ENCODE measurements at places on chromosomes 1 and 21. TPM values are rescaled to one million over a fixed set of nuclear protein-coding genes. Genes with fewer than 3 reads are reported as not detected.

Gene PTBP2
- total RNA-seq: 15.1 TPM

Gene OR2L8
- total RNA-seq: not detected

Gene C1QTNF12
- 0.17 TPM for total RNA-seq

Gene RXFP4
- not detected for total RNA-seq

Gene CFHR3
- total RNA-seq: not detected

Gene GUCA2A
- not detected for total RNA-seq

Gene B3GALNT2
- total RNA-seq: 16.5 TPM

Gene IFNLR1
- total RNA-seq: not detected

Gene NLRP3
- not detected for total RNA-seq

Gene CTSE
- not detected for total RNA-seq

Gene ADCY10
- total RNA-seq: not detected

Data from bronchus fibroblast of lung (primary cell).